ENCODE measurements at places on chromosomes 6 and 20.

GRCh38 chr6:73180763-73181619, 44.3 kb downstream of the KHDC1L start:
- no peak for DNase-seq

DNA sequence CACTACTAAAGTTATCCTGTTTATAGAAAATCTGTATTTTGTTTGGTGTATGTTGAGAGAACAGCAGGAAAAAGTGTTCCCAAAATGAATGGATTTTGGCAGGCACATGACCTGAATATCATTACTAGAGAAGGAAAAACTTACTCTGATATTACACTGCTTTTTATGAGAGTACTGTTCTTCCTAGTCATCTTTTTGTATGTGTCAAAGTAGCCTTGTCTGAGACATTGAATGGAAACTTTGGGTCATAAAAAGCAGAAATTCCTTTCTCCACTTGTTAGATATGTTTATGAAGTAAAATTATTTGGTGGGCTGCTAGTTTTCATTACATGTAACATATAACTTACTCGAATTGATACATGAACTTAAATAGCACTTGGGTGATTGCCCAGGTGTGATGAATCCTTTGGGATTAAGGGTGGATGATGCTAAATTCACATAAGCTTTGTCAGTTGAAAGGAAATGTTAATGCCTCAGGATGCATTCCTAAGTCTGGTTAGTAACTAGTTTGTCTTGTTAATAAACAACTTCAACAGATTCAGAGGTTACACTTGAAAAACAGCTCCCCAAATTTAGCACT, 206.7 kb downstream of the CENPW start:
- DNase-seq, result no peak

DNA sequence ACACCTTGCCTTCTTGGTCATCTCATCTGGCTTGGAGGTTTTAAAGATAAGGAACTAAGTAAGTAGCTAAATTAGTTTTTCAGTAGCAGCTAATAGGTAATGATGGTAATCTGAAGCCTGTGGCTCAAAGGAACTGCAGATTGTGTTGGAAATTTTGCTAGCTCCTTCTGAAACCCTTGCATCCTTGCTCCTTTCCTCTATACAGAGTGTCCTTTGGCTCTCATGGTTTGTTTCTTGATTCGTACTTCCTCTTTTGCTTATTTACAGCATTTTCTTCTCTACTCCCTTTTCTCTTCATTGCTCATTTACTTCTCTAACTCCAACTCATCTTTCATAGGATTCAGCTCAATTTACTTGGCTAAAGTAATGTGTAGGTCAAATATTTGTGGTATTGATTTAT, 19.0 kb downstream of the LRRC1 start:
- DNase-seq, result no peak

- DNase-seq, result no peak
Measured at GRCh38 chr20:4555188-4555890, 166.4 kb upstream of the PRND start.

DNA sequence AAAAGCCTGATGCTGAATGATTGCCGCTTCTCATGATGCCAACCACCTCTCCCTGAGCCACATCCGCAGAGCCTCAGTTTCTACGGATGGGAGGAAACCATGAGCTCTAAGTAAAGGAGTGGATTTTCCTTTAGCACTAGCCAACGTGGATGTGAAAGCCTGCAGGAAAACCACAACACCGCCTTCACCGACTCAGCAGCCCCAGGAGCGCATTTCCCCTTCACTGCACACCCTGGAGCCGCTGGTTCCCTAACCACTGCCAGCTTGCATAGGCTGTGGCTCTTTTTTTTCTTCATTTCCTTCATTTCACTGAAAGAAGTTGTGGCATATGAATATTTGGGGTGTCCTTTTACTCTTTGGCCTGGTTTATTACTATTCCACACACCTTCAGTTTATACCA, 50.5 kb upstream of the SSTR4 start:
- DNase-seq, result no peak

DNA sequence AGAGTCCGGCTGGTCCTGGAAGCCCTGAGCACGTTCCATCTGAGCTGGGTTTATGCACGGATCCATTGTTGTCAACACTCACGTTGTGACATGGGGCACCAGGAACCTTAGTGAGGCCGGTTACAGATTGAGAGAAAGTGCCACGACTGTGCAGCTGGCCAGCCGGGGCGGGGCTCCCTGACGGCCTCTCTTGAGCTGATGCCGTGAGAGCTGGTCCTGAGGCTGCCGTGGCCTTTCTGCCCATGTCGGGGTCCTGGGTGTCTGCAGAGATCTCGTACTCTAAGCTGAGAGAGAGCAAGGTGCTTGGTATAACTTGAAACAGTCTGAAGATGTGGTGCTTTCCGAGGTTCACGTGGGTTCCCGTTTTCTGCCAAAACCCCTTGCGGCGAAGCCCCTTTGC, 10.0 kb downstream of the CDH4 start:
- DNase-seq, result no peak

GRCh38 chr6:96520171-96521115, 1.2 kb upstream of the UFL1 start:
- no peak for DNase-seq

DNA sequence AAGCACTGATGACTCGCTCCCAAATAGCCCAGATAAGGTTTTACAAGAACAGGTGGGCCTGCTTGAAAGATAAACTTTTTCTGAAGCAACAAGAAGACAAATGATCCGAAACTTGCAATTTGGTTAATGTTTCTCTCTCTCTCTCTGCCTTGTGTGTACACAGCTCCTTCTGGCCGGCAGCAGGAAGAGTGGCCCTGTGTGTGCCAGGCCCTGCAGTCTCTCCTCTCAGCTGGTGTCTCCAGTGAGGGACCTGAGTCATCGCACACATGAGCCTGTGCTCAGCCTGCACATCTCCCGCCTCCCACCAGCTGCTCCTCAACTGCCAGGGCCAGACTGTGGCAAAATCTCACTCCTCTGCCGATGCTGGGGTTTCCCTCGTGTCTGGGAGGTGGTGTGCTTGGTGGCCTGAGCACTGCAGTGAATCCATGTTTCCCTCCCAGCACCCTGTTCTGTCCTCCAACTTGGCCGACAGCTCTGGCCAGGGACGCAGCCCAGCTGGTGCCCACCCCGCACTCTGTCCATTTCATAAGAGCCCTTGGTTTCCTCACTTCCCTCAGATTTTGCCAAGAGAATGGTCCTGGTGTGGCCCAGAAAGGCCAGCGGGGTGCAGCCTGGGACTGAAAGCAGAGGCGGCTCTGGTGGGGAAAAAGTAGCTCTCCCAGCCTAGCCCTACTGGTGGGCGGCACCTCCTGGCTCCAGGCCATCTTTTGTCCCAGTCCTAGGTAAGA, 49.4 kb downstream of the ERMARD start:
- DNase-seq, result no peak

DNA sequence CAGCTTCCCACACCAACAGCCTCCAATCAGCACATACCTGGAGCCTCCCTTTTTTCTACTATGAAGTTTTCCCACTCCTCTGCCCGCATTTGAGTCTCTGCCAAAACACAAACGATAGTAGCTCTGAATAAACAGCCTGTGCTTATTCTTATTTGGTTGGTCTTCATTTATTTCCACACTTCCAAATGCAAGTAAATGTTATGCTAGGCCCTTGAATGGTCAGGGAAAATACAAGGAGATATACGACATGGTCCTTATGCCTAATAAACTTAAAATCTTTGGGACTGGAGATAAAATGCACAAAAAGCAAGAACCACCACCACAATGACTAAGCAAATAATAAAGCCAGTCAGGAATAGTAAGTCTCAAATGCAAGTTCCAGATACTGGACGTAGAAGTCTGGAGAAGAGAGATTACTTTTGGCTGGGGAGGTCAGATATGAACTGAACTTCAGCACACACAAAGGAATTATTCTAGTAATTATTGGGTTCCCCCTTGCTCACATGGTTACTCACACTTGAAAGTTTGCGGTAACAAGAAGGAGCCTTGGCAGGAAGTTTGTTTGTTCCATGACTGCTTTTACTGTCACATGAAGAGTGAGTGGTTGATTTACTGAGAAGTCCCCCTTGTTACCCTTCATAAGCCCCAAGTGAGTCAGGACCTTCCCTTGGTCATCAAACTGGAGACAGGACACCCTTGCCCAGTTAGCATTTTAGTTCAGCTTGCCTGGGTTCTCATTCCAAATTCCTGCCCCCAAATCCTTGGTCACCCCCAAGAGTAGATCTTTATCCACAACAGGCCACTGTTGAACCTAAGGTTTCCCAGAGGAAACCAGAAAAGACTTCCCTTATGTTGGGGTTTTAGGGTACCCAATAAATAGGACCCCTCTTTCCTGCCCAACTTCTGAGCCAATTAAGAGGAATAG, 511.2 kb upstream of the JARID2 start:
- no peak for DNase-seq

DNA sequence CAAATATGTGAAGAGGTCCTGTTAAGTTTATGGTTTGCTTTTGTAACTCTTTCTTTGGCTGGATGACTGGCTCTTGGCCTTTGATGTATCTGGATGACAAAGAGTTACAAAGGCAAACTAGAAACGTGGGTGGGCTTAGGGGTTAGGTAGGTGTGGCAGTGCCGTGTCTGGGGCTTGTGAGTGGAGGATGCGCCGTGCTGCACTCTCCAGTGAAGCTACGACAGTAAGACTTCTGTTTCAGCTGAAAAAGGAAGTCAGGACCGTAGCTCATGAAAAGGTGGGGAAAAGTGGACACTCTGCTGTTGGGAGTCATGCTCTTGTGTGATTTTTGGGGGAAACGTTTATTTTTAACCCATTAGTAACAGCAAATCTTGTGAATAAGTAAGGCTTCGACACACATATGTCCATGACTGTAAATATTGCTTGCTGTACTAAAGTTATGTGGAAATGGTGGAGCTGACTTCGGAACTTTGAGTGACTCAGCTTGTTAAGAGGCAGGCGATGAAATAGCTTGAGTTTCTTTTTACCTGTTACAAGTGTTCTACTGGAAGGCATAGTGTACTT, 45.6 kb downstream of the DUSP22 start:
- DNase-seq, result no peak

Measured in GM12892 (cell line).